Glomerular endothelial cell (primary cell): ENCODE measurements at places on chromosomes 2 and 18. TPM values are rescaled to one million over a fixed set of nuclear protein-coding genes. Genes with fewer than 3 reads are reported as not detected.
A peak's percentile ranks its signal among the peaks of the same experiment; 100 is the strongest.

Gene IAH1
- total RNA-seq = 27.1 and 42.2 TPM in 2 replicates

Gene ALKAL2
- 0.93 TPM in 1 of 2 replicates, not detected in the other for total RNA-seq

Gene COL6A3
- total RNA-seq = 59.2 and 244 TPM in 2 replicates

Gene FBXO48
- 0.19 and 0.64 TPM in 2 replicates for total RNA-seq

Gene SLC38A11
- total RNA-seq = 0.34 TPM in 1 of 2 replicates, not detected in the other

Gene RTP5
- not detected in 2 replicates for total RNA-seq

Gene CDCA7
- total RNA-seq = 6.3 and 9.0 TPM in 2 replicates

Gene ZEB2
- total RNA-seq = 24.4 and 28.2 TPM in 2 replicates

Gene FOXD4L1
- total RNA-seq = 0.05 TPM in 1 of 2 replicates, not detected in the other

Gene CD226
- total RNA-seq = under 0.01 TPM in 1 of 2 replicates, not detected in the other

Gene CHRNG
- total RNA-seq = not detected in 2 replicates

Gene AGXT
- not detected in 2 replicates for total RNA-seq

- no peak for DNase-seq
Measured at GRCh38 chr2:1892529-1893250, 148.4 kb upstream of the PXDN start.

DNA sequence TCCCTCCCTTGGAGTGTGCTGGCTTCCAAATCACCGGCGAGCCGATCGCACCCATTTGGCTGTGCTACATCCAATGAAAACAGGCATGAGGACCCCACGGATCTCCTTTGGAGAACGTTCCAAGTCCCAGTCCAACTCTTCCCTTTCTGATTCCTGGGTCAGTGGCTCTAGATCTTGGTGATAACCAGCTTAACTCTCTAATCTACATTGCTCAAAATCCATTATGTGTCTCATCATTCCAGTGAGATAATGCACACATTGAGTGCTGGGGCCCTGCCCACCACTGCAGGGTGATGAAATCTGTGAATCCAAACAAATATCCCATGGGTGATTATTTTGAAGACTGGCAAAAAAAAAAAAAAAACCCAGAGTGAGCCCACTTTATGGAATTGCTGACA is 232.7 kb upstream of the COPS8 start:
- no peak for DNase-seq

GRCh38 chr2:184370954-184371353 is 227.4 kb upstream of the ZNF804A start:
- DNase-seq = no peak

- DNase-seq = no peak
Measured at GRCh38 chr2:188022389-188022788, 269.3 kb upstream of the GULP1 start.

DNA sequence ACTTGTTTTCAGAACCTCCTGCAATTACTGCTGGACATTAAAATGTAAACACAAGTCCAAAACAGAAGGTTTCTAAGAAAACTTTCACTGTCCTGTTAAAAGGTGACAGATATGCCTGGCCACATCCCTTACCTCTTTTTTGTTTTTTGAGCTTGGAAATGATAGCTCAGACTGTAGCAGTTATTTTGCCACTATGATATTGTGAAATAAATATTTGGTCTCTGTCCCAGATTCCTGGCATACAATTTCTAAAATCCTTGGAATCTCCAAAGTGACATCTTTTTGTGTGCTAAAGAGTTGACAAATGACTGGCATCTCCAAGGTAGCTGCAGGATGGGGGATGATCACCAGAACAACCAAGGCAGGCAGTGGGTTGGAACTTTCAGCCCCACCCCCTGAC is 16.8 kb downstream of the TPGS2 start:
- DNase-seq = no peak

- DNase-seq = no peak
Measured at GRCh38 chr2:44953499-44953883, 12.0 kb downstream of the SIX3 start.

DNA sequence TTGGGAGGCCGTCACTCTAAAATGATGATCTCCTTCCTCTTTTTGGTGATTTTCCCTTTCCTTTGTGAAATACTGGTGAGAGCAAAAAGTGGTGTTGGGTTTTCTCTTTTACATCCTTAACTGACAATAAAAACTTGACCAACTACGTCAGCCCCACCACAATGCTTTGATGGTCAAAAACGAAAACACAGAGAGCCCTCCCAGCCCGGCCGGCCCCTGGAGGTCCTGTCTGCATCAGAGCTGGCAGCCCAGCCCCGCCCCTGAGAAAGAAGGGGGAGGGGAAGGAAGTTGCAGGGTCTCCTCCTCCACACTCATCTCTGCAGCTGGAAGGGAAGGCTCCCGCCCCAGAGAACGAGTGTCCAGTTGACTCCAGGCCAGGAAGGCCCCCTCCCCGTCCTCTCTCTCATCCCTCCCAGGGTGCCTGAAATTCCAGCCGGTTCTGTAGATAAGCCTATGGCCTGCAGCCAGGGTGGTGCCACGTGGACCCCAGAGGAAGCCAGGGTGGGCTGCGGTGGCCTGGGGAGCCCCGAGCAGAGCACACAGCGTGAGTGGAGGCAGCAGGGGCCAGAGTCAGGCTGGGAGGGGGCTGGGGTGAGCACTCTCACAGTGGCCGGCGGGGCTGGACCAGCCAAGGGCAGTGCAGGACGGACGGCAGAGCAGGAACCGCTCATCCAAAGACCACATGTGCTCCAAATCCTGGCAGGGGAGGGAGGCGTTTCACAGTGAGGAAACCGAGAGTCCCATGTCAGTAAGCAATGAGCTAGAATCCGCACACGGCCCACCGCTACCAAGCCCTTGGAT is 19.8 kb downstream of the BIN1 start:
- no peak for DNase-seq

GRCh38 chr2:16717477-16717876 is 51.8 kb upstream of the CYRIA start:
- DNase-seq = no peak

- no peak for DNase-seq
Measured at GRCh38 chr2:13558368-13558767, 841.6 kb downstream of the TRIB2 start.

DNA sequence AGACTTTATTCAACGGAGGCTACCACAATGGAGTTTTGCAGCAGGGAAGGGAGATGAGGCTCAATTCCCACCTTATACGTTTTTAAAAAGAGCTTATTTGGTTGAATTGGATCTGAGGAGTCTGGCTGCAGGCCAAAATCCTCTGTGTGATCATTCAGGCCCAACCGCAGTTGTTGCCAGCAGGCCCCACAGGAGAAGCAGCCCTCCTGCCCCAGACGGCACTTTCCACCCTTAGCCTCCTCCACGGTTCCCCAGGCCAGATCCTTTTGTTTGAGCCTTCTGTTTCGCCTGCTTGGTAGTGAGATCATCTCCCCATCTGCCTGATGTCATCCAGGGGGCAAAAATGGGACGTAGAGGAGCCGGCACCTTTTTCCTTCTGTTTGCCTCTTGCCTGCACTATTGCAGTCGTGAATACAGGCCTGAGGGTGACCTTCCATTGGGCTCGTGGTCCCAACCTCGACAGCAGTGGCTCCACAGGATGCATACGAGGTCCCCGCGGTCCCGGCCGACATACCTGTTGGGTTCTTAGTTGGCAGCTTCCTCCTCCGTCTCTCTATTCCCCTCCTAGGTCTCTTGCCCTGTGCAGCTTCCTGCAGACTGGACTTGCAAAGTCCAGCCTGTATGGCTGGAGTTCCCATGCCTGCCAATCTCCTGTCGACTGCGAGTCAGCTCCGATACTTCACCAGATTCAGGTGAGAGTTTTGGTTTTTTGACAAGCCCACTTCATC is 9.3 kb upstream of the GPR35 start:
- DNase-seq = no peak

- DNase-seq = no peak
Measured at GRCh38 chr2:145939949-145940348, 1420.0 kb upstream of the ZEB2 start.

DNA sequence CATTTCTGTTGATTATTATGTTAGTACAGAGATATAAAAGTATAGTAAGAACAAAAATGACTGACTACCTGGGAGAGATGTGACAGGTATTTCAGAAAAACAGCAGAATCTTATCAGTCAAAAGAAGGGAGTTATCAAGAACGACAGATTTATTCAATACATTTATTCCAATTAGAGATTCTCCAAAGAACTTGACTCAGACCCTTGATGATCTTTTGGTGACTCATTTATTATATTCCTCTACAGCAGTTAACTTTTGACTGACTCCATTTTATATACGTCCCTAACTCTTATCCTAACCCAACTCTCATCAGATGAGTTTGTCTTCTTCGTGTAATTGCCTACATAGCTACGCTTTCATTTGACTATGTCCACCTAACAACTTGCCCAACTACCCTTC is 91.1 kb downstream of the C2orf74 start:
- DNase-seq = no peak

GRCh38 chr2:127170021-127170420 is 50.1 kb downstream of the CYP27C1 start:
- no peak for DNase-seq

- no peak for DNase-seq
Measured at GRCh38 chr2:203730076-203730729, 23.8 kb downstream of the CD28 start.

DNA sequence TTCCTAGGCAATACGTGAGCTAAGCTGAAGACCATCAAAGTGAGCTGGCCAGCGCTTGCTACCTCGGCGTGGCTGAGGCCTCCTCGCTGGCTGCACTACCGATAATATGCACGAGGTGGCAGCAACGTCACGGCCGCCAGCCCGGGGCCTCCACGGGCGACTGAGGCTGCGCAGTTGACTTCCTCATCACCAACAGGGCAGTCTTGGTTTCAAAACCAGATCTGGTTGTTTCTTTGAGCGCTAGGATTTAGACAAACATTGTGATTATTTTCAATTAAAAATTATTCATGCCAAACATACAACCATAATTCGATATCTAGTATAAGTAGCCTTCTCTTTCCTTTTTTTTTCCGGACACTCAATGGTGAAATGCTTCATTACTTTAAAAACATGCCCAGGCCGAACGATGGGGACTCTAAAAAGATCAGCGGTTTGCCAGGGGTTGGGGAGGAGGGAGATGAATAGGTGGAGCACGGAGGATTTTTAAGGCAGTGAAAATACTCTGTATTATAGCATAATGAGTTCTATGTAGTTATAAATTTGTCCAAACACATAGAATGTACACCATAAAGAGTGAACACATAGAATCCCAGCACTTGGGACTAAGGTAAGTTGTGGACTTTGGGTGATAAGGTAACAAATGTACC is 52.0 kb downstream of the CYBRD1 start:
- peak; percentile 12 for DNase-seq

- no peak for DNase-seq
Measured at GRCh38 chr2:47896450-47896968, 9.8 kb downstream of the FBXO11 start.

DNA sequence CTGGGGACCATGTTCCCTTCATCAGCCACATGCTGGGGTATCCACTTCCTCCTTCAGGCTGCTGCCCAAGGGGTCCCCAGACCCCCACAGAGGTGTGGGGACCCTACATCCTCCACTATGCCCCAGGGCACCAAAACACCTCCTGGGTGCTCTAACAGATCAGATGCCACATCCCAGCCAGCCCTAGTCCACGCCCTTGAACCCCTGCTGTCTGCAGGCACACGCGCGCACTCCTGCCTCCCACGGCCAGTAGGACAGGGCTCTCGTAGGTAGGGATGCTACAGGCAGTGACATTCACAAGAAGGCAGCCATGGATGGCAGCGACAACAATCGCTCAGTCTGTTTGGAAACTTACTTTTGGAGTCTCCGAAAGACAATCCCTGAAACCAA is 3.0 kb upstream of the GPC1 start:
- no peak for DNase-seq

DNA sequence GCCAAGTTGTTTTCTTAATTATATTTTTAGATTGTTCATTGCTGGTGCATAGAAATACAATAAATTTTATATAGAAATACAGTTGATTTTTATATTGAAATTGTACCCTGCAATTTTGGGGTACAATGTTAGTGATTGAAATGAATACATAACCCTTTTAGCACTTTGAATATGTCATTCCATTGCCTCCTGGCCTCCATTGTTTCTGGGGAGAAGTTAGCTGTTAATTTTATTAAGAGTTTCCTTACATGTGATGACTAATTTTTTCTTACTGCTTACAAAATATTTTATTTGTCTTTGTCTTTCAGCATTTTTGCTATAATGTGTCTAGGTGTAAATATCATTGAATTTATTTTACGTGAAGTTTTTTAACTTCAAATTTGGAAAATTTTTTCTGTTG is 176.5 kb upstream of the DCC start:
- no peak for DNase-seq

DNA sequence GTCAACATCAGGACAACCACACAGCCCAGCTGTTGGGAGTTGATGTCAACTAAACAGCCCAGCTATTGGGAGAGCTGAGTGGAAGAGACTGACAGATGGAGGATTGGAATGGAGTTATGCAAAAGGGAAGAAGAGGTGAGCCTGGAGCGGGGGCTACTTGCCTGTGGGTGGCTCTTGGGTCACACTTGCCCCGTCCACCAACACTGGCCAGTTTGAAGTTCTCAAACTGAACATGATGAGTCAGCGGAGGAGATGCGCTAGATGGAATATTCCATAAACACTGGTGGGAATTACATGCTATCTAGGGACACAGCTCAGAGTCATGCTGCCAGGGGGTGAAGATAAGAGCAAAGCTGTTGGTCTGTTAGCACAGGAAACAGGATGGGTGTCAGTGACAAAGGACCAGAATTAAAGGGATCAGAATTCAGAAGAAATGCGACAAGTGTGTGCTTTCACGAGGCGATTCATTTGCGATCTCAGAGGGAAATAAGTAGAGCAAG is 33.2 kb upstream of the AGAP1 start:
- DNase-seq = no peak

DNA sequence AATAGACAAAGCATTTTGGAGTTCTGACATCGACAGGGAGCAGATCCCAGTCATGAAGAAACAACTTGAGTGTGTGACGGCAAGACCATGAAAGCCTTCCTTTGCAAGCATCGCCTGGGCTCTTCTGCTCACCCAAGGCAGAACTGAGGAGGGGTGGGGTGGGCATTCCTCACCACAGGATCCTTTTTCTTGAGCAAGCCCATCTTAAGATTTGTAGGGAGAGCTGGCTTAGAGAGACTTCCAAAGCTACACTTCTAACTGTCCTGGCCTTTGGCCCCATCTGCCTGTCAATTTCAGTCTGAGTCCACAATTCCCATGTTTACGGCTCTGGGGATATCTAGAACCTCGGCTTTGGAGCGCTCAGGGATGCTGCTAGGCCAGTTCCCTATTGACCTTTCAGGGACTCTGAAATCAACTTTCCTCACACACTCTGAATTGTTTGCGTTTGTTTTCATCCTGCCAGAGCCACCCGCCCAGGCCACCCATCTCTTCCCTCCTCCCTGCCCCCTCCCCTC is 3.7 kb downstream of the KLHL14 start:
- DNase-seq = no peak

- no peak for DNase-seq
Measured at GRCh38 chr18:3690764-3691066, 240.7 kb downstream of the TGIF1 start.
